ENCODE measurements at places on chromosomes 1 and 21.

DNA sequence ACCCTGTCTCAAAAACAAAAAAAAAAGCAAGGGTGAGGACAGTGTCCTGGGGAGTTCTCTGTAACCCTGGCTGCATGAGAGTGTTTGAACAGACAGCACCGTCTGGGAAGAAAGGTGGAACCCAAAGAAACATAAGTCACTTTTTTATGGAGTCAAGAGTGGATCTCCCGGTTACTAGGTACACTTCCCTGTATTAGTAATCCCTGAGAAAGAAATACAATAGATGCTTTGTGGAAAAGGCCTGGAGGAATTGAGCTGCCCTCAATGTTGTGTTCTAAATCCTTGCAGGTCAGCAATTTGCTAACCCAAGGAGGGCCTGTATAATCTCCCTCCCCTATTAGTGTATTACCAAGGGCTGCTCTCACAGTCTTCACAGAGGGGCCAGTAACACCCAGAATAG lies 16.6 kb downstream of the DEGS1 start:
- no peak for DNase-seq

DNA sequence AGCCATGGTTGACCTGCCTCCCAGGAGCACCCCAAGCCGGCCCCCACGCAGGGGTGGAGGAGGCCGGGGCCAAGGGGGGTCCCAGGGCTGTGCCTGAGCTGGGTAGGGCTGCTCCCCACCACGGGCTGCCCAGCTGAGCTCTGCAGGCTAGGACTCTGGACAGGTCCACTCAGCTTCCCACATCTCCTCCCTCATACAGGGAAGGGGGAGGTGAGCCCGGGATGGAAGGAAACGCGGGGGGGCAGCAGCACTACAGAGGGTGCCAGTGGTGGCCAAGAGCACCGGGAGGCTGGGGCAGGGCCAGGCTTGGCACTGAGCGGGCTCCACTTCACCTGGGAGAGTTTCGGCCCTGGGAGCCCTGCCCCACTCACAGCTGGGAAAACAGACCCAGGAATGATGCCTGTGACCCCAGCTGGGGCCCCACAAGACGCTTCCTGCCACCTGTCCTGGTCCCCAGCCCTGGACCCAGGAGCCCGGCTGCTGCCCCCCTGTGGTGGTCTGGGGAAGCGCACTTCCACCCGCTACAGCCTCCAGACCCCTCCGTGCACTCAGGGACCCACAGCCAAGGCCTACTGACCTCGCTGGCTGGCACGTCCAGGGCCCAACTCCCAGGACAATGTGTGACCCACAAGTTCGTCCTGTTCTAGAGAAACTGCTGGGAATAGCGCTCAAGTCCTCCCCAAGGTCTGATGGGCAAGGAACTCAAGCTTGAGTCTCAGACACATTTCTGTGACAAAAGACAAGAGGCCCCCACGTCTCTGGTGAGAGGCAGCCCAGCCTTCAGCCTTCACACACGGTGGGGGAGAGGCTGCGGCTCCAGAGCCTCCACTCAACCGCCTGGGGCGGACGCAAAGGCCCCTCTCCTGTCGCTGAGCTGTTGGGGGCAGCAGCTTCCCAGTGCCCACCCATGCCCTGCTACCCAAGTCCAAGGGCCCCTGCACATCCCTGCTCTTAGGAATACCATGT lies 3.0 kb downstream of the AURKAIP1 start:
- DNase-seq: peak; percentile 86

- DNase-seq: peak; percentile 88
These were observed 10.9 kb upstream of the C4BPB start for GRCh38 chr1:207077470-207078377.

GRCh38 chr1:231861541-231862481 lies 235.2 kb downstream of the DISC1 start:
- DNase-seq: no peak

DNA sequence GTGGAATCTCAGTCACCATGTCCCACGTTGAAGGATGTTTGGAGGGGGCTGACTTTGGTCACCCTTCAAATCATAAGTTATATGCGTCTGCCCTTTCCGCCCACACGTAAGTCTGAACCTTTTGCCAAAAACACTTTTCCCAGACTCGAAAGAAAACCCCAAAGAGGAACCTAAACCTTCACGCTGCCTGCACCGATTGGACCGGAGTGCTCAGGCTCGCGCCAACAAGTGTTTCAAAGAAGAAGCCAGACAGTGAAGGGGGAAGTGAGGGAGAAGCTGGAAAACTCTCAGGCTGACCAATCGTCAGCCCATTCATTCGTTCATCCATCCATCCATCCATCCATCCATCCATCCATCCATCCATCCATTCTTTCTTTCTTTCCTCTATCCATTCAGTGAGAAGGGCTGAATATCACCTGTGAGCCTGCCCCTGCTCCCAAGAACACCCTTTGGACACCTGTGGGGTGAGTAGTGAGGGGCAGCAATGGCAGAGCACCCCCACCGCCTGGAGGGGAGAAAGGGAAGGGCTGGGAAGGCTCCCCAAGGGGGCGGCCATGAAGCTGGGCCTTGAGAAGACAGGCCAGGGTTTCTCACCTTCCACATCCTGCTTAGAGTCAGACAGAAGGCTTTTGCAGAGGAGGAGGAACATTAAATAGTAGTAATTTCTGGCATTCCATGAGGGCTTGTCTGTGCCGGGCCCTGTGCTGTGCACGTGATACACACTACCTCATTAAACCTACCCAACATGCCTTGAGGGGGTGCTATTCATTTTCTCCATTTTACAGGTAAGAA lies 27.1 kb upstream of the RUNX3 start:
- no peak for DNase-seq

GRCh38 chr1:57064379-57065140 lies 98.7 kb upstream of the C8B start:
- DNase-seq: no peak

- DNase-seq: no peak
These were observed 221.4 kb upstream of the L1TD1 start for GRCh38 chr1:61973100-61973837.

- DNase-seq: peak; percentile 31
These were observed 119.8 kb downstream of the OSBPL9 start for GRCh38 chr1:51736702-51737101.

GRCh38 chr1:112439592-112439991 lies 43.6 kb downstream of the CTTNBP2NL start:
- no peak for DNase-seq

DNA sequence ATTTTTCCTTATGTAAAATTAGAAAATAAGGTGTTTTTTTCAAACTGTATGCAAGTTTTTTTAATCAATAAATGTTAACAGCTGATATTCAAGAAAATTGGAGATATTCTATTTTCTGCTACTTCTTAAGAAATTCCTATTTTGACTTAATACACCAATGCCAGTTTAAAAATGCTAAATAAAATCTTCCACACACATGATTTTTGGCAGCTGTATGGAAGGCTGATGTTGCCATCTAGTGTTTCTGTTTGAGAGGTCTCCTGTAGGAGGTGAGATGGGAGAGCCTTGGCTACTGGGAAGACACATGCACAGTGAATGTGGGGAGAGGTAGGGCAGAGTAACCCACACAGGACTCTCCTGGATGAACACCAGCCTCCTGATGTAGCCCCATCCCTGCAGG lies 29.2 kb upstream of the OR2B11 start:
- peak; percentile 75 for DNase-seq

DNA sequence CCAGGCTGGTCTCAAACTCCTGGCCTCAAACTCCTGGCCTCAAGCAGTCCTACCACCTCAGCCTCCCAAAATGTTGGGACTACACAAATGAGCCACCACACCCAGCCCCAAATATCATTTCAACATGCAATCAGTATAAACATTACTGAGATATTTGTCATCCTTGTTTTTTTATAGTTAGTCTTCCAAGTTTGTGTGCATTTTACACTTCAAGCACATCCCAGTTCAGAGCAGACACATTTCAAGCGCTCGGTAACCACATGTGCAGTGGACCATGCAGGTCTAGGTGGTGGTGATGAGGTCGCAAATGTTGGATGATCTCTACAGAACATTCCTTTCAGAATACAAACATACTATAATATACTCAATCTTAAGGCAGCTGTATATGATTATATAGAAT lies 23.8 kb upstream of the APP start:
- DNase-seq: no peak

GRCh38 chr1:217525773-217526490 lies 105.0 kb downstream of the GPATCH2 start:
- no peak for DNase-seq

- DNase-seq: no peak
These were observed 4.1 kb downstream of the UROD start for GRCh38 chr1:45016090-45016697.

GRCh38 chr1:15148004-15148403 lies 5.5 kb upstream of the TMEM51 start:
- no peak for DNase-seq

DNA sequence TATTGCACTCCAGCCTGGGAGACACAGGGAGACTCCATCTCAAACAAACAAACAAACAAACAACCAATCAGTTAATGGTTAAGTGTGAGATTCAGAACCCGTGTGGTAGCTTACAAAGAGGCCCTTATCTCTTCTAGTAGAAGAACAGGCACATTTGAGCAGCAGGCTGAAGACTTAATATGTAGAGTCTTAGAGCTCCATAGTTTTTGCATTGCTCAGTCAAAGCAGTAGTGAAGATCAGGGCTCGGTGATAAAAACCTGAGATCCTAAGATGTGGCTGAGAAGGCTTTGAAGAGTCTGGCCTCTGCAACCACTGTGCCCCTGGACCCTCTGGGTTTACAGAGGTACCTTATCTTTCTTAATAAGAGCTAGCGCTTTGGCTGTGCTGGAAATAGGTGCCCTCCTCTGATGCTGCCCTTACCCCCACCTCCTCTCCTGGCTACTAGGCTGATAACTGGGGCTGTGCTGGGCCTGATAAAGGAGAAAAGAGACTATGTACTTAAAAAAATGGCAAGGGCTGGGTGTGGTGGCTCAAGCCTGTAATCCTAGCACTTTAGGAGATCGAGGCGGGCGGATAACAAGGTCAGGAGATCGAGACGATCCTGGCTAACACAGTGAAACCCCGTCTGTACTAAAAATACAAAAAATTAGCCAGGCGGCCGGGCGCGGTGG lies 10.5 kb upstream of the UCK2 start:
- DNase-seq: no peak

GRCh38 chr1:189764391-189765320 lies 713.0 kb downstream of the BRINP3 start:
- DNase-seq: no peak

DNA sequence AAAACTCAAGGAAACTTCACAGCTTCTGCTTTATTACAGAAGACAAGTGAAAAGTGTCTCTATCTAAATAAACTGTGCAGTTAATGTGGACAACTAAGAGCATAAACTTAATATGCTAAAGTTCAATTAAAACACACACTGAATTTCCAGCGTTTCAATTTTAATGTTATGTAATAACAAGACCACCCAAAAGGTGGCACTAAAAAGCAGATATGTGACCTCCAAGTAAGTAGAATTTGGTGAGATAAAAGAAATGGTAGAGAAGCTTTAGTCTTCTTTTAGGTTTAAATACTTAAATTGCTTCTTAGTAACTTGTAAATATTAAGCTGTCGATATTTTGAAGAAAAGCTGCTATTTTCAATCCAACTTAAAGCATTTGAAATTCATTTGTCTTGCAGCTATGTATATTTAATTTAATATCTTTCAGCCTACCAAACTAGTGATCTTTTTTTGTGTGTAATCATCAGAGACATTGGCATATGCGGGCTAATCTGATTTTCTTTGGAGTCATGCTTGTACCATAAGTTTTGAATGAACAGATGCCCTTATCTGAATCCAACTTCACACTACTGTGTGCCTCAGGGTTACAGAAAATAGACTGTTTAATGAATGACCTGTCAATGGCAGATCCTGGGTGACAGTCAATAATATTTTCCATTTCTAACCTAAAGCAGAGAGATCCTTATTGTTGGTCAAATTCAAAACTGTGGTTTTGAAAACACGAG lies 36.5 kb upstream of the ADAMTS1 start:
- DNase-seq: peak; percentile 46

- no peak for DNase-seq
These were observed 81.9 kb upstream of the WLS start for GRCh38 chr1:68314151-68314780.

- DNase-seq: no peak
These were observed 576.1 kb upstream of the ZRANB2 start for GRCh38 chr1:71656902-71657301.

GRCh38 chr1:98018074-98018473 lies 97.2 kb upstream of the DPYD start:
- no peak for DNase-seq

DNA sequence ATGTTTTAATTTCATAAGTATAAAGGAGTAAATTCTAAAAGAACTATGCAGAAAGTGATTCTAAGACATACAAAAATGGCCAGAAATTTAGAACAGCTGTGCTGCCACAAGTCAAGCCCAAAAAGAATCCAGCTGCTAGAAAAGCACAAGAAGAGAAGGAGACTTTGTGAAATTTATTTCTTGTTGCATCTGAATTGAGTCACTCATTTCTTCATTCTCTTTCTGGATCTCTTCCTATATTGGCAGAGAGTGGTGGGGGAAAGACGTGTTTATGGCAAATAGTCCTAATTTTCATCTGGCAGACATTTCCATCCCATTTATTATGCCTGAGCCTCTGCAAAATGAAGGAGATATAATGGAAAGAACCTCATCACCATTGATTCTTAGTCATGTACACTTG lies 139.6 kb upstream of the CTTNBP2NL start:
- DNase-seq: no peak

- DNase-seq: no peak
These were observed 36.8 kb downstream of the TRIM11 start for GRCh38 chr1:228369608-228370438.

DNA sequence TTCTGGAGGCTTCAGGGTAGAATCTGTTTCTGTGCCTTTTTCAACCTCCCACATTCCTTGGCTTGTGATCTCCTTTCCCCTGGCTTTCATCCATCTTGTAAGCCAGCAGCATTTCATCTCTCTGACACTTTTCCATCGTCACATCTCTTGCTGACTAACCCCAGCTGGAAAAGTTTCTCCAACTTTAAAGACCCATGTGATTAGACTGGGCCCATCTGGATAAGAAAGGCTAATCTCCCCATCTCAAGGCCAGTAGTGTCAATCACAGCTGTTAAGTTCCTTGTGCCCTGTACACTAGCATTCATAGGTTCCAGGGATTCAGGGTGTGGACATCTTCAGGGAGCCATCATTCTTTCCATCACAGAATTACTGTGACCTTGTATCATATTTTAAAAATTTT lies 452.1 kb downstream of the TTLL7 start:
- no peak for DNase-seq

DNA sequence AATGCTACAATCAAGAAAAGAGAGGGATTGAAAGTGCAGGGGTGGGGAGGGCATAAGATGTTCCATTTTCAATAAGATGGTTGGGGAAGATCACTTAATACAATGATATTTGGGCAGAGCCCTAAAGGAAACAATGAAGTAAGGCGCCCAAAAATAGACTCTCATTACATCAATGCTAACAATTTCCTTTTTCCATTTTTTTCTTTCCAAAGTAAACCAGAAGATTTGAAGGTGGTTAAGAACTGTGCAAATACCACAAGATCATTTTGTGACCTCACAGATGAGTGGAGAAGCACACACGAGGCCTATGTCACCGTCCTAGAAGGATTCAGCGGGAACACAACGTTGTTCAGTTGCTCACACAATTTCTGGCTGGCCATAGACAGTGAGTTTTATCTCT lies 16.8 kb downstream of the IFNAR2 start:
- no peak for DNase-seq

All from NAMALWA (cell line).